ENCODE measurements at places on chromosomes 2 and 18.

DNA sequence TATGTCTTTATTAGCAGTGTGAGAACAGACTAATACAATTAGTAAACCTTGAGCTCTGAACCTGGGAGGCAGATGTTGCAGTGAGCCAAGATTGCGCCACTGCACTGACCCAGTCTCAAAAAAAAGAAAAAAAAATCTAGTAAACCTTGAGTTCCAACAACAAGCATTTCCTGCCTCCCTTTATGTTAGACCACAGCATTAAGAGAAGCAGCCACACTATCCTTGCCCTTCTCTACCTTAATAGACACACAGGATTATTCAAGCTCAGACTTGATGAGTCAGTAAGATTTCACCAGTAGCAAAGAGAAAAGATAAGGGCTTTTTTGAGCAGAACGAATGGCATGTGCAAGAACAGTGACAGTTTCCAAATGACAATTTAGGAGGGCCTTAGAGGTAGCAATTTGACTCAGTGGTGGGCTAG lies 18.0 kb upstream of the GLS start:
- no peak for DNase-seq

DNA sequence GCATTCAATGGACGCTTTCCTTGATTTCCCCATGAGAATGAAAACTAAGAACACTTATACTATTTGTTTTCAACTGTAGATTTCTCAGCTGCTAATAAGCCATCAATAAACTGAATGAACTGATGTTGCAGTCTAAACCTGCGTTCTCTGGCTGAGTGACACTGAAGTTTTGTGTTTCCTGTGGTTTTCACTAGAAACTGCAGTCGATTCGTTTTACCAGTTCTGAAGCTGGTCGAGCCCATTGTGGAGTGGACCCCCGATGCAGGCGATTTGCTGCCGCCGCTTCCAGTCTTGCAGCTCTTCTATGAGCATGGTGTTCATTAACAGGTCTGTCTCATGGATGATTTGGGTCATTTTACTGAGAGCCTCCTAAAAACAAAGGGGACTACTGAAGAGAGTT lies 50.6 kb upstream of the STAT1 start:
- peak; percentile 74 for DNase-seq

- DNase-seq, result no peak
These were observed 518.2 kb downstream of the NRXN1 start for GRCh38 chr2:50513724-50514123.

DNA sequence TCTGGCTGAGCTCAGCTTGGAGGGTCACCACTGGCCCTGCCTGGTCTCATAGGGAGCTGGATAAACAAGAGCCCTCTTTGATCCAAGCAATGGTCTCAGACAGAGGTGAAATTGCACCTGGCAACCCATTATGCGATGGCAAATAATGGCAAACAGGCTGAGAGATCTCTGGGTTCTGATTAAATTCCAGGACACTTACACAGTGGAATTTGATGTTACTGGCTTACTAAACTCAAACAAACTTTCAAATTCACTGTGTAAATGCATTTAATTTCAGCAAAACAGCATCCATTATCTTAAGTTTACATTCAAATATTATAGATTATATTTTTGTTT lies 19.5 kb upstream of the STAT4 start:
- no peak for DNase-seq

GRCh38 chr18:48290162-48290926 lies 118.8 kb downstream of the ZBTB7C start:
- no peak for DNase-seq

- no peak for DNase-seq
These were observed 51.9 kb downstream of the TET3 start for GRCh38 chr2:74036450-74037195.
